ENCODE measurements at places on chromosomes 7 and 10. TPM values are rescaled to one million over a fixed set of nuclear protein-coding genes. Genes with fewer than 3 reads are reported as not detected.

DNA sequence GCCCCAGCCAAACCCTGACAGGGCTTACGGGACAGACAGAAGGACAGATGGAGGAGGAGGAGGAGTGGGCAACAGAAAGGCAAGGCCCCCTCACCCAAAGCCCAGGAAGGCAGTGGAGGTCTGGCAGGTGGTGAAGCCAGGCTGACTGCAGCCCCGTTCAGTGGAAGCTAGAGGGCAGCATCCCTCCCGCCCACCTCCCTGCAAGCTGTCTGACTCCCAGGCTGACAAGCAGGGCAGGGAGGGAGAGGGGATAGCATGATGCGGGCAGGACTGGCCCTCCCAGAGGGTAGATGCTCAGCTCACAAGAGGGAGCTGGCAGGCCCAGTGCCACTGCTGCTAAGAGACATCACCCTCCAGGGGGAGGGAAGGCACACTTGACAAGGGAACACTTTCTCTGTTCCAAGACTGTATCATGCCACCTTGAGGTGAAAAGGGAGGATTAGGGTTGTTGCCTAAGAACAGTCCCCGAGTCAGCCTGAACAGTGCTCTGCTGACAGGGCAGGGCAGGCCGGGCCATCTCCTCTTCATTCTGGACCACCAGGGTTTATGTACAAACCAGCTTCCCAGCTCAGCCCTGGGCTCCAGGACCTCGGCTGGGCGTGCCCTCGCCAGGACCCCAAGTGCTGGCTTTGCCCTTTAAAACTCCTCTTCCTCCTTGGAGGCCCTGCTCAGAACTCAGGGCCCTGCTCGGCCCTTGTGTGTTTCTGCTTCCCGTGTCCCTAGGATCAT is 61.8 kb downstream of the RASGEF1A start:
- H3K4me3 ChIP-seq, result no peak overlapping the region
- DNase-seq, result peak; percentile 68
- peaks cover 21% of the 10 kb centered on the region for H3K4me1 ChIP-seq
- H3K36me3 ChIP-seq, result peaks cover 3% of the 10 kb centered on the region

DNA sequence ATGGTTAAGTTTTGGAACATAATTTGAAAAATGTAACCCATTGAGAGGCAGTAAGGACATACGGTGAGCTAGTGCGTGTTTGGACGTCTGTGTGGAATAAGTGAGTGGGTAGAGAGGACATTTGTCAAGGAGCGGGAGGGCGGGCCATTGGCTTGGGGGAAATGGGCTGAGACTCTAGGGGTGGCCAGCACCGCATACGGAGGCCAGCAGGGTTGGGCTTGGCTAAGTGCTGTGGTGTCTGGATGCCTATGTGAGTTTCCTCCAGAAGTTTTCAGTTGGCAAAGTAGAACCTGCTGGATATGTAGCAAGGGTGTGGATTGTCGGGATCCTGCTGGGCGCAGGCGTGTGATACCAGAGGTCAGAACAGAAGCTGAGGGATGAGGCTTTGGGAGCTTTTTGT is 103.0 kb downstream of the TCF7L2 start:
- no peak for DNase-seq
- no peak overlapping the region for H3K27ac ChIP-seq
- H3K4me3 ChIP-seq, result no peak overlapping the region
- H3K4me1 ChIP-seq, result peaks cover 50% of the 10 kb centered on the region
- H3K27me3 ChIP-seq, result no peaks in the 10 kb centered on the region

DNA sequence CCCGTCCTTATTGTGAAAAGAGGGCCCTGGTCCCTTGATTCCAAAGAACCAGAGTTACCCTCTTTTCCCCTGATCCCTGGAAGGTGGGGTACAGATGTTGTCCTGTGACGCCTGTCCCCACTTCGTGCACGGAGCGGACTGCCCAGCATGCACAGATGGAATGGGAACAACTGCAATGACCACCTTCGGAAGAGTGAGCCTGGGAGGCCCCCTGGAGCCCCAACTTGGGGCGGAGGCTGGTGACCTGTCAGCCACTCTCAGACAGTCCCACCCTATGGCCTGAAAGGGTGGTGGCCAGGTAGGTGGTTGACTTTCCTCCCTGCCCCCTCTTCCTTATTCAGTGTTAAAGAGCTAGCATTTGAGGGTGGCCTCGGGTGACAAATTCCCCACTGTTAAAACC is 196.6 kb upstream of the GALNT17 start:
- DNase-seq, result no peak
- H3K4me1 ChIP-seq, result no peaks in the 10 kb centered on the region
- H3K36me3 ChIP-seq, result no peaks in the 10 kb centered on the region
- no peaks in the 10 kb centered on the region for H3K27me3 ChIP-seq

DNA sequence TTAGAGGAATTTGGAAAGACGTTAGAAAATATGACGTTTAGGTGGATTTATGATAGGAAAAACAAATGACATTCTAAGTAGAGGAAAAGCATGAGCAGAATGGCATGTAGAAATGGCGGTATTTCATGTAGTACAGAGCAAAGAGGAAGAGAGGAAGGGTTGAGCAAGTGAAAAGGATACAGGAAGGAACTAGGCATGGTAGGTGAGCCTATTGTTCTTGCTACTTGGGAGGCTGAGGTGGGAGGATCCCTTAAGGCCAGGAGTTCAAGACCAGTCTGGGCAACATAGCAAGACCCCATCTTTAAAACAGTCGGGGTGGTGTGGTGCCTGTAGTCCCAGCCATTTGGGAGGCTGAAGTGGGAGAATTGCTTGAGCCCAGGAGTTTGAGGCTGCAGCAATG is 1.2 kb downstream of the GTPBP10 start:
- no peaks in the 10 kb centered on the region for H3K36me3 ChIP-seq
- no peak for DNase-seq
- no peak overlapping the region for H3K27ac ChIP-seq
- no peaks in the 10 kb centered on the region for H3K27me3 ChIP-seq

- H3K27me3 ChIP-seq, result no peaks in the 10 kb centered on the region
- no peaks in the 10 kb centered on the region for H3K36me3 ChIP-seq
- no peaks in the 10 kb centered on the region for H3K4me1 ChIP-seq
- no peak for DNase-seq
- H3K4me3 ChIP-seq, result no peak overlapping the region
Measured at GRCh38 chr7:121634356-121634755, 238.2 kb upstream of the FAM3C start.

DNA sequence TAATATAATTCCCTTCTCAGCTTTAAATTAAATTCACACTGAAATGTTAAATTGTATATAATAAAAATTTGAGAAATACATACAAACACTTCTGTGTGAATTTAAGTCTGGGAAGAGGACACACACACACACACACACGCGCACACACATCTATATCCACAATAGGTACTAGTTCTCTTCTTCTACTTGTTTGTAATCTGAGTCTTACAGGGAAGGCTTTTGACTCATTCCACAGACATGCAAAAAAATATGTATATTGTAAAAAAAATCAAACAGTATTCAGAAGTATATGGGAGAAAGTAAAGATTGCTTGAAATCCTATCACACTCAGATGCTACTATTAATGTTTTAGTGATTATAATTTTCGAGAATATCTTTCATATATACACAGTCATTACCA is 276.2 kb downstream of the MDFIC start:
- no peaks in the 10 kb centered on the region for H3K27me3 ChIP-seq
- no peak overlapping the region for H3K27ac ChIP-seq
- no peak for DNase-seq

DNA sequence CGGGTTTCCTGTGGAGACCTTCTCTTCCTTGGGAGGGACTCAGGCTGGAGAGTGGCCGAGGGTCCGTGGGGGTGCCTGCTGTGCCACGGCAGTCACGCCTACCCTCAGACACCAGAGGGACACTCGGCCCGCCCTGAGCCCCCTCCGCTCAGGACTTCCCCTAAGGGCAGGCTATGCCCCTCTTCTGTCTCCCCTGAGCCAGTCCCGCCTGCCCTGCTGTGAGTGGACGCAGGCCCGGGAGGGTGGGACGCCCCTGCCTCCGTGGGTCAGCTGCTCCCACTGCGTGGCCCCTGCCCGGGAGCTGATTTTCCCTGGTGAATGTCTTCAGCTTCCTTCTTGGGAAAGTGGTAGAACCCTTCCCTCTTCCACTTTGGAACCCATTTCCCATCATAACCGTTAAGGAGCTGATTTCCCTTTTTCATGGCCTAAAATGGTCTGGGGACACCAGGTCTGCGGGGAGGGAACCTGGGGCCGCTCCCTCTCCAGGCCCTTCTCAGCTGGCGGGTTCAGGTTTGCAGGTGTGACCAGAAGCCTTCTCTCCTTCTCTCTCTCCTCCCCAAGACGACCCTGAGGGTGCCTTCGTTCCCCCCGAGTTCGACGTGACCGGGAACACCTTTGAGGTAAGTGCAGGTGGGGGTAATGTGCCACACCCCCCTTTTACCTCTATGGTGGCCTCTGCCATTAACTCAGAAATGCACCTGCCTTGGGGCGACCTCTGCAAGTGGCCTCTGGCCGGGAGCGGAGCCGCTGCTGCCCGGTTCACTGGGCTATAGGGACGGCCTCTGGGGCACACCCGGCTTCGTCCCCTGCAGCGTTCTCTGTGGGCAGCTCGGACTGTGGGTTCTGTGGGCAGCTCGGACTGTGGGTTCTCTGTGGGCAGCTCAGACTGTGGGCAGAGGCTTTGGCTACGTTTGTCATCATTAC is 7.9 kb downstream of the KNDC1 start:
- no peaks in the 10 kb centered on the region for H3K36me3 ChIP-seq
- no peak overlapping the region for H3K27ac ChIP-seq
- no peaks in the 10 kb centered on the region for H3K27me3 ChIP-seq
- H3K4me1 ChIP-seq, result no peaks in the 10 kb centered on the region

- H3K4me3 ChIP-seq, result peak overlapping the region; percentile 51
- H3K27me3 ChIP-seq, result no peaks in the 10 kb centered on the region
- H3K27ac ChIP-seq, result peak overlapping the region; percentile 2
- no peaks in the 10 kb centered on the region for H3K36me3 ChIP-seq
Measured at GRCh38 chr10:22230158-22230833, 12.5 kb upstream of the EBLN1 start.

- no peak overlapping the region for H3K4me3 ChIP-seq
- H3K27ac ChIP-seq, result no peak overlapping the region
- no peaks in the 10 kb centered on the region for H3K36me3 ChIP-seq
- peaks cover 13% of the 10 kb centered on the region for H3K4me1 ChIP-seq
Measured at GRCh38 chr7:106858618-106859532, 6.2 kb upstream of the PIK3CG start.

DNA sequence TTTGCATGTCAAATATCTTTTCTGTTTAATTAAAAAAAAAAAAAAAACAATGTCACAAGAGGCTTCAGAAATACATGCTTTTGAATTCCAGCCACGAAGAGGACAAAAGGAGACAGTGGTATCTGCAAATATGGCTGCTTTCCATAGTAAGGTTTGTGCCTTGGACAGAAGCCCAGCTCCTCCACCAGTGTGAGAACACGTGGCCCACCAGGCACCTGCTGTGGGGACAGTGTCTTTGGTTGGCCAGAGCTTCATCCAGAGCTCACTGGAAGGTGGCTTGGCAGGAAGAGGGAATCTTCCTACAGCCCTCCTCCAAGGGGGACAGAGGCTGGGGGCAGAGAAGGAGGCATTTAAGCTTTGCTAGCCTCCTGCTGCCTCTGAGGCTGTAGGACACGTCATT is 144.6 kb downstream of the GLCCI1 start:
- no peaks in the 10 kb centered on the region for H3K36me3 ChIP-seq
- DNase-seq, result no peak
- no peak overlapping the region for H3K27ac ChIP-seq
- H3K4me1 ChIP-seq, result no peaks in the 10 kb centered on the region
- no peaks in the 10 kb centered on the region for H3K27me3 ChIP-seq
- H3K4me3 ChIP-seq, result no peak overlapping the region

GRCh38 chr10:68052463-68052862 is 22.6 kb downstream of the HERC4 start:
- no peak overlapping the region for H3K27ac ChIP-seq
- no peaks in the 10 kb centered on the region for H3K27me3 ChIP-seq
- H3K4me3 ChIP-seq, result no peak overlapping the region
- no peaks in the 10 kb centered on the region for H3K36me3 ChIP-seq
- no peaks in the 10 kb centered on the region for H3K4me1 ChIP-seq

- H3K27ac ChIP-seq, result peak overlapping the region; percentile 71
- peak overlapping the region; percentile 85 for H3K4me3 ChIP-seq
- DNase-seq, result no peak
- no peaks in the 10 kb centered on the region for H3K36me3 ChIP-seq
- H3K4me1 ChIP-seq, result peaks cover 50% of the 10 kb centered on the region
Measured at GRCh38 chr7:2403718-2404648, 572 bp downstream of the CHST12 start.

GRCh38 chr7:18352339-18353255 is 143.0 kb upstream of the HDAC9 start:
- H3K4me1 ChIP-seq, result peaks cover 3% of the 10 kb centered on the region
- no peak overlapping the region for H3K4me3 ChIP-seq
- no peaks in the 10 kb centered on the region for H3K36me3 ChIP-seq
- no peak overlapping the region for H3K27ac ChIP-seq
- no peaks in the 10 kb centered on the region for H3K27me3 ChIP-seq

DNA sequence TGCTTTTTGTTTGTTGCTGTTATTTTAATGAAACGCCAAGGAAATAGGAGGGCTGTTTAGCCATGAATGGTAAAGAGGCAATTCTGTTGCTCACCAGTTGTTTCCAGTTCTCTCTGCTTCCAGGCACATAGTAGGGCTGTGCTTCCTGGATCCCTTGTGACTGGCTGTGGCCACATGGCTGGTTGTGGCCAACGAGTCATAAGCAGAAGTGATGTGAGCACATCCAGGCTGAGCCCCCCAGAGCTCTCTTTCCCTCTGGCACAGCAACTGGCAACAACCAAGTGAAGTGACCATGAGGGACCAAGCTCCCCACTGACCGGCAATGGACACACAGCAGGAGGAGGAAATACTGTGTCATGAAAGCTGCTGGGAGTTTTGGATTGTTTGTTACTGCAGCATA is 10.3 kb downstream of the GRID1 start:
- no peaks in the 10 kb centered on the region for H3K4me1 ChIP-seq
- no peak overlapping the region for H3K27ac ChIP-seq
- no peaks in the 10 kb centered on the region for H3K27me3 ChIP-seq
- no peak for DNase-seq

GRCh38 chr7:117163101-117163500 is 159.8 kb downstream of the WNT2 start:
- H3K4me1 ChIP-seq, result no peaks in the 10 kb centered on the region
- DNase-seq, result no peak
- no peak overlapping the region for H3K27ac ChIP-seq
- H3K4me3 ChIP-seq, result no peak overlapping the region
- H3K27me3 ChIP-seq, result no peaks in the 10 kb centered on the region

GRCh38 chr10:48252354-48252650 is 22.2 kb downstream of the FRMPD2 start:
- no peak for DNase-seq
- no peak overlapping the region for H3K4me3 ChIP-seq
- no peak overlapping the region for H3K27ac ChIP-seq
- peaks cover 4% of the 10 kb centered on the region for H3K4me1 ChIP-seq
- H3K27me3 ChIP-seq, result no peaks in the 10 kb centered on the region
- no peaks in the 10 kb centered on the region for H3K36me3 ChIP-seq

Gene FGF8
- 2.7 TPM for total RNA-seq

Gene ST8SIA6
- 1.3 TPM for total RNA-seq

Gene MYOZ1
- not detected for total RNA-seq

Gene STOX1
- 5.9 TPM for total RNA-seq

Gene PRPS1L1
- total RNA-seq, result not detected

Gene CARD11
- 0.57 TPM for total RNA-seq

Gene CNTNAP2
- total RNA-seq, result 0.37 TPM

Gene ZNF467
- 11.3 TPM for total RNA-seq

Gene ASB15
- not detected for total RNA-seq

Gene SOSTDC1
- total RNA-seq, result 0.20 TPM

Data from HCT116 (cell line).